GM12892 (cell line): ENCODE measurements at places on chromosomes 13 and 19.

DNA sequence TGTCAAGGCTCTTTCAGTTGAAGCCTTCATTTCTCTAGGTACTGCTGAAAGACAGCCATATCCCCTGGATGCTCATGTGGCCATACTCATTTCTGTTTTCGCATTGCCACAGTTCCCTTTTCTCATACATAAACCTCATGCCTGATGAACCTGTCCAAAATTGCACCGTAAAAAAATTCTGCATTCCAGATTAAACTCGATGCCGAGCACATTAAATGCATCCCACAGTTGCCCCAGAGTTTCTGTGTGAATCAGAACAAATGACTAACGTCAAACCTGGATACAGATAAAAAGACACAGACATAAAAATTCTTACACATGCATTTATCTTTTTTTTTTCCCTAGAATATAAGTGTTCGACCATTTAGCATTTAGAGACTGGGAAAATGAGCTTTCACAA lies 288.2 kb downstream of the COG6 start:
- DNase-seq, result no peak

GRCh38 chr19:43331435-43332010 lies 22.0 kb upstream of the CD177 start:
- DNase-seq, result no peak

- DNase-seq, result no peak
These were observed 36.2 kb downstream of the ERICH4 start for GRCh38 chr19:41478875-41479756.

DNA sequence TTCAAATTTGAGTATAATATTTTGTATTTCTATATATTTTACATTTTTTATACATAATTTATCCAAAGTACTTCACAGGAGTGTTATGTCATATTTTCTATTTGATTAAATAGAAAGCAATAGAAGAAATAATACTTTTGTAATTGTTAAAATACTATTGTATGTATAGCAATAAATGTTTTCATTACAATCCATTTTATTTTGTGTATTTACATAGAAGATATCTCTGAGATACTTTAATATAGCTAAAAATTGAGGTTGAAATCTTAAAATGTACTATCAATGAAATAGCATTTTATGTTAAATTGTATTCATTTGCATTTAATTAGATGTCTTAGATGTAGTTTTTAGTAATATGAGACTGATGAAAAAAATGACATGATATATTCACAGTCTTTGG lies 1109.6 kb upstream of the MIR17HG start:
- DNase-seq, result no peak

GRCh38 chr13:68984688-68985319 lies 1122.8 kb upstream of the ATXN8OS start:
- no peak for DNase-seq

DNA sequence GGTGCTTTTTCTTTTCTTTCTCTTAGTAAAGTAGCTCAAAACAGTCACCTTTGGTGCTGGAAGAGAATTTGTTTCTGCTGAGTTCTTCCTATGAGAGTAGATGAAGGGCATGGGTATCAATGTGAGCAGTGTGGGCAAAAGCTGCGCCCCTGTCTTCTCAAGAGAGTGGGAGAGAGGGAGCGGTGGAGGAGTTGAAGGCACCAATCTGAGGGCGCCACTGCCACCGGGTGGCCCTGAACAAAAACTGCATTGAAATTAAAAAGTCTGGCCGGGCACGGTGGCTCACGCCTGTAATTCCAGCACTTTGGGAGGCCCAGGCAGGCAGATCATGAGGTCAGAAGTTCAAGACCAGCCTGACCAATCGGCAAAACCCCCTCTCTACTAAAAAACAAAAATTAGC lies 28.7 kb upstream of the EPHX3 start:
- DNase-seq, result no peak

- peak; percentile 65 for DNase-seq
These were observed 9.1 kb upstream of the DPP9 start for GRCh38 chr19:4732680-4733114.

DNA sequence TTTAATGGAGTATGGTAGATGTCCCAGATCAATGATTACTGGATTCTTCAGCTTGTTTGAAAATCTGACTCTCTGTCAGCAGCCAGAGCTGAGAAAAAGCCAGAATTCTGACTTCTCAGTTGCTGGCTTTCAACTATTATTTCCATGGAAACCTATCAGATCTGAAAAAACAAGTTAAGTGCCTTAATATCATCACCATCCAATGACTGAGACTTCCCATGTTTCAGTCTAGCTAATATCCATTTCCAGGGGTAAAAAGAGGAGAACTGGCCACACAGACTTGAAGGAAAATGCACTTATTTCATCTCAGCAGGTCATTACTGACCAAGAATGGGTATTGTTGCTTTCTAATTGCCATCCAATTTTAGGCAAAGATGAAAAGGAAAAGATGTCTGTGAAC lies 75.2 kb downstream of the TNFSF11 start:
- no peak for DNase-seq

- no peak for DNase-seq
These were observed 12.6 kb upstream of the ZNF681 start for GRCh38 chr19:23771316-23771715.

- no peak for DNase-seq
These were observed 9.0 kb downstream of the F2RL3 start for GRCh38 chr19:16897856-16898161.

GRCh38 chr13:98657506-98658085 lies 80.7 kb upstream of the STK24 start:
- DNase-seq, result no peak

- DNase-seq, result no peak
These were observed 5.0 kb downstream of the RNF113B start for GRCh38 chr13:98171900-98172589.

DNA sequence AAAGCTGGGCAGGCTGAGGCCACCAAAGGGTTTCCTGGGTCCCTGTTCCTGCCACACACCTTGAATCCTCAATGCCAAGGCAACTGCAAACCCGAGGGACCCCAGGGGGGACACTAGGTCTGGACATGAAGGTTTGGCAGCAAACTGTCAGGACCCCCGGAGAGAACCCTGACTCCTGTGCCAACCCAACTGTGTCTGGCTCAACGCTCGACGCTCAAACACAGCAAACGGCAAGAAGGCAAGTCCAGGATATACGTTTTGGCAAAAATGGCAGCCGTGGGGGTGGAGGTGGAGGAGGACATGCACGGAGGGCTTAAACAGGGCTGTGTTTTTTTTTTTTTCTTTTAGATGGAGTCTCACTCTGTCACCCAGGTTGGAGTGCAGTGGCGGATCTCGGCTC lies 73.0 kb downstream of the GADD45B start:
- DNase-seq, result no peak

GRCh38 chr13:24035411-24035810 lies 125.1 kb upstream of the SPATA13 start:
- no peak for DNase-seq

GRCh38 chr19:55146078-55146704 lies 2.8 kb downstream of the TNNT1 start:
- no peak for DNase-seq

DNA sequence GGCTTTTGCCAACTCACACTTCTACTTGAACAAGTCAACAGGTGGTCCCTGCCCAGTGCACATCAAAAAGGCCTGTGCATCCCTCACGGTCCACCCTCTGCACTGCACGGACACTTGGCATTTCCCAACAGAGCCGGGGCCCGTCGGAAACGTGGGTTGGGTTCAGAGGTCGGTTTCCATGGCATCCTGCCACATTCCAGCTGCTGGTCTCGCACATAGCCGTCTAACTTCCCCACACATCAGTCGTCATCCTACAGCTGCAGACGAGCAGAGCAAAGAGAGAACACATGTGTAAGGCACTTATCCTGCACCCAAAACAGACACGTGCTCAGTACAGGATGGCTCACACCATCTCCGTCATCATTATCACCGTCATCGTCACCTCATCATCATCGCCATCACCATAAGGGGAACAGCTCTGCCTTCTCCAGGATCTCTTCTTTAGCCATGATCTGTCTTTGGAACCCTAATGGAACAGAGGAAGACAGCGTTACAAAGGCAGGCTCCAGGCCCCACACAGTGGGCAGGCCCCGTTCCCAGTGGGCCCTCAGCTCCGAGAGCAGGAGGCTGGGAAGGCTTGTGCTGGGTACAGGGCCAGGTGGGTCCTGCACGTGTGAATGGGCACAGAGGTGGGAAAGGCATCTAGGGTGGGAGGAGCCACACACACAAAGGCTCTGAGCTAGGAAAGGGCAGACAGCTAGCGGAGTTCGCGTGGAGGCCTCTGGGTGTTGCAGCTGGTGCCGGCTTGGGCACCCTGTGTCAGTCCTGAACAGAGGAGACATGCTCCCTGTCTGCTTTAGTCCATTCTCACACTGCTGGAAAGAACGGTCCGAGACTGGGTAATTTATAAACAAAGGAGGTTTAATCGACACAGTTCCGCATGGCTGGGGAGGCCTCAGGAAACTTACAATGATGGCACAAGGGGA lies 170.8 kb upstream of the SOX1 start:
- no peak for DNase-seq

GRCh38 chr13:41603917-41604316 lies 146.6 kb downstream of the RGCC start:
- DNase-seq, result no peak

GRCh38 chr13:43574605-43575004 lies 212.2 kb downstream of the ENOX1 start:
- DNase-seq, result no peak

GRCh38 chr13:40812724-40813445 lies 23.5 kb downstream of the SLC25A15 start:
- DNase-seq, result no peak

- DNase-seq, result no peak
These were observed 158.0 kb downstream of the DLEU7 start for GRCh38 chr13:50685491-50685890.

DNA sequence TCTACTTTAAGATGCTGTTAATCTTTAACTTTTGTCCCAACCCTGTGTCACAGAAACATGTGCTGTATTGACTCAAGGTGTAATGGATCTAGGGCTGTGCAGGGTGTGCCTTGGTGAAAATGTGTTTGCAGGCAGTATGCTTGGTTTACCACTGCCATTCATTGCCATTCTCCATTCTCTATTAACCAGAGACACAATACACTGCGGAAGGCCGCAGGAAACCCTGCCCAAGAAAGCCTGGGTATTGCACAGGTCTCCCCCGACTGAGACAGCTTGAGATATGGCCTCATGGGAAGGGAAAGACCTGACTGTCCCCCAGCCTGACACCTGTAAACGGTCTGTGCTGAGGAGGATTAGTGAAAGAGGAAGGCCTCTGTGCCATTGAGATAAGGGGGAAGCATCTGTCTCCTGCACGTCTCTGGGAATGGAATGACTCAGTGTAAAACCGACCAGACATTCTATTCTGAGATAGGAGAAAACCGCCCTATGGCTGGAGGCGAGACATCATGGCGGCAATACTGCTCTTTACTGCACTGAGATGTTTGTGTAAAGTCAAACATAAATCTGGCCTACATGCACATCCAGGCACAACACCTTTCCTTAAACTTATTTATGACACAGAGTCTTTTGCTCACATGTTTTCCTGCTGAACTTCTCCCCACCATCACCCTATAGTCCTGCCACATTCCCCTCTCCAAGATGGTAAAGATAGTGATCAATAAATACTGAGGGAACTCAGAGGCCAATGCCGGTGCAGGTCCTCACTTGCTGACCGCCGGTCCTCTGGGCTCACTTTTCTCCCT lies 13.1 kb upstream of the ZNF888 start:
- DNase-seq, result no peak

DNA sequence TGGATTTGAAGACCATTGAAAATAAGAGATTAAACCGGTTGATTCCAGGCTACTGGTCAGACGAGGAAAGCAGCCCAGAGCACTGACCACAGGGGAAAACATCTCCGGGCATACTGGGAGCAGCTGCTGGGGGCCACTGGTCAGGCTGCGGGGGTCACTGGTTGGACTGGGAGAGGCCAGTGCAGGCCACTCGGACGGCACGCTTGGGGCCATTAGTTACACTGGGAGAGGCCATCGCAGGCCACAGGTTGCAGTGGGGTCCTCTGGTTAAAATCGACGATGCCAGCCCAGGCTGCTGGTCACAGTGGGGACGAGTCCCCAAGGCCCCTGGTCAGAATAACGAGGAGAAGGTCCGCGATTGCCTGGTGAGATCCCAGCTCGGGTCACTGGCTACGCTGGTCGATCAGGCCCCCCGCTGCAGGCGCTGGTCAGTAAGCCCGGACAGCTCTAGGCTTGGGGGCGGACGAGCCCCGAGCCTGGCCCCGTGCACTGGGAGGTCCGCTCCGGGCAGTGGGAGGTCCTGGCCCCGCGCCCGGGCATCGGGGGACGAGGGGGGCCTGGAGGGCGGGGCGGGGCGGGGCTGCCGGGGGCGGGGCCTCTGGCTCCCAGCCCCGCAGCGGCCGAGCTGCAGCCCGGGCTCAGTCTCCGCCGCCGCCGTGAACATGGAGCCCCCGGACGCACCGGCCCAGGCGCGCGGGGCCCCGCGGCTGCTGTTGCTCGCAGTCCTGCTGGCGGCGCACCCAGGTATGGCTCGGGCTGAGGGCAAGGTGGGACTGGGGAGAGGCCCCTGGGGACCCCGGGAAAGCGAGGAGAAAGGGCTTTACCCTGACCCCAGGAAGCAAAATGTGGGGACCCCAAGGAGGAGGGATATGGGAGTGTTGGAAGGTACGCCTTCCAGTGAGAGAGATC lies at the start of gene BCAM:
BCAM (plus strand) TSS at position 641 of the 909 bp plus-strand sequence; CDS start at position 663, 22 bp downstream.
- DNase-seq, result no peak

- no peak for DNase-seq
These were observed 85.5 kb downstream of the ZNF429 start for GRCh38 chr19:21590867-21591266.

- no peak for DNase-seq
These were observed 692.6 kb downstream of the DIAPH3 start for GRCh38 chr13:59471106-59471505.

DNA sequence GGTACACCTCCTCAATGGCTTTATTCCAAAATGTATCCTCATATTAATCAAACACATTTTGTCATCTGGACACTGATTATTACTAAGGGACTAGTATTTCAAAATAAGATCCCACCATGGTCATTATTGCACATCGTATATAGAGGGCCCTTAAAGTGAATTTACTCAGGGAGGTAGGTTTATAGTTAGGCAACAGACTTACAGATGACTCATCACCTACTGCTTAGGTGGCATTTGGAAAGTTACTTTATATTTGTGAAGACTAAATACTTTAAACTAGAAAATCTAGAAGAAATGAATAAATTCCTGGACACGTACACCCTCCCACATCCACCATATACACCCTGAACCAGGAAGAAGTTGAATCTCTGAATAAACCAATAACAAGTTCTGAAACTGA lies 353.0 kb downstream of the KCTD12 start:
- DNase-seq, result no peak

GRCh38 chr19:18802354-18802753 lies 11.2 kb upstream of the COMP start:
- no peak for DNase-seq

DNA sequence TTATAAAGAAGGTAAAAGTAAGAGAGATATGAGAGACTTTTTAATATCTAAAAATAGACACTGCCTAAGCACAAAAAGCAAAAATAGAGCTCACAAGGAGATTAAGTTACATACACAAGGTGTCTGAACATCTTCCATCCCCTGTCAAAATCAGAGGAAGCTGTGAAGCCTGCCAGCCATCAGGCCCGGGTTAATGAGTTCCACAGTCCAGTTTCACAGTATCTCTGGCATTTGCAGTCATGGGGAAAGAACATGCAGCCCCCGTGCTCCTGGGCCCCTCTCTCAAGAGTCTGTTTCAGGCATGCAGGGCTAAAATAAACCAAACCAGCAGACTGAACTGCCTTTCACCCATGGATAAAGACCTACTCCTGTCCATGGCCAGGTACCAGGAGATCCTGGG lies 79.2 kb downstream of the TBC1D4 start:
- no peak for DNase-seq
